ENCODE measurements at places on chromosomes 1 and 21. TPM values are rescaled to one million over a fixed set of nuclear protein-coding genes. Genes with fewer than 3 reads are reported as not detected.

DNA sequence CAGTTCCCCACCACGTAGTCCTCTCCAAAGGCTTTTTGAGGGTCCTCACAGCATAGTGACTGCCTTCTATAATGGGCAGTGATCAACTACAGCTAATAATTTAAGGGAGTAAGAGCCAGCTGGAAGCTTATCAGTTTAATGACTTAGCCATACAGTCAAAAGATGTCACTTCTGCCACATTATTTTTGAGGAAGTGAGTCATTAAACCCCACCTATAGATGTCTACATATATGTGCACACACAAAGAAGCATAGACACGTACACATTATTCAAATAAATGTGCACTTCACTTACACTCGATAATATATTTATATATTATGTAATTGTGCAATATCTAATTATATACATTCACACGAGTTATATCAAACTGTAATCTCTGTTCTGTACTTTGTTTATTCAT lies 1704.7 kb downstream of the KCNT2 start:
- DNase-seq, result no peak

GRCh38 chr1:224883091-224883490 lies 46.4 kb upstream of the DNAH14 start:
- DNase-seq, result no peak

- no peak for DNase-seq
These were observed 50.7 kb upstream of the GPR157 start for GRCh38 chr1:9179463-9180110.

Gene DDR2
- total RNA-seq, result 20.0 TPM

DNA sequence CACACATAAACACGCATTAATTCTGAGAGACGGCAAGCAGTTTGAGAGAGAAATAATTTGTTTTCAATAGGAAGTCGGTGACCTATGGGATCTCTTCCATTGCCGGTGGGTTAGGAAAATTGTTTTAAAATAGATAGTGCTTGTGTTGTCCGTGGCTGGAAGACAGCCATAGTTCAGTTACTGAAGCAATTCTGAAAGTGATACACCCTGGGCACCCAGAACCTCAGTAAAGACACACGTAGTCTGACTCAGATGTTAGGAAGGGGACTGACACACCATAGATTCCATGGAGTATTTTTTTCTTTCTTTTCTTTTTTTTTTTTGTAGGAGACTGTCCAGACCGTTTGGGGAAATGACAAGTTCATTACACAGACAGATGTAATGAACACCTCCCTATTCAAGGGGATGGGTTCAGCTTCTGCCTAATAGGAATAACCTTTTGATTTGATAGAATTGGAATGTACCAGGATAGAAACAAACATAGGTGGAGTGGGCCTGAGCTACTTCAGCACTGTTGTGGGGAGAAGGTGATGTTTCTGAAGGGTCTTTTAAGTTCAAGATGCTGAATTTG lies 1.6 kb downstream of the C1orf21 start:
- no peak for DNase-seq

GRCh38 chr21:33339135-33339534 lies 14.4 kb downstream of the IFNAR1 start:
- DNase-seq, result no peak
